ENCODE measurements at places on chromosomes 6 and 20. TPM values are rescaled to one million over a fixed set of nuclear protein-coding genes. Genes with fewer than 3 reads are reported as not detected.

- no peaks in the 10 kb centered on the region for H3K27me3 ChIP-seq
- no peak overlapping the region for H3K27ac ChIP-seq
- no peaks in the 10 kb centered on the region for H3K4me1 ChIP-seq
- no peak for DNase-seq
- H3K36me3 ChIP-seq = no peaks in the 10 kb centered on the region
Observed at GRCh38 chr20:14214046-14214445, 123.4 kb downstream of the FLRT3 start.

DNA sequence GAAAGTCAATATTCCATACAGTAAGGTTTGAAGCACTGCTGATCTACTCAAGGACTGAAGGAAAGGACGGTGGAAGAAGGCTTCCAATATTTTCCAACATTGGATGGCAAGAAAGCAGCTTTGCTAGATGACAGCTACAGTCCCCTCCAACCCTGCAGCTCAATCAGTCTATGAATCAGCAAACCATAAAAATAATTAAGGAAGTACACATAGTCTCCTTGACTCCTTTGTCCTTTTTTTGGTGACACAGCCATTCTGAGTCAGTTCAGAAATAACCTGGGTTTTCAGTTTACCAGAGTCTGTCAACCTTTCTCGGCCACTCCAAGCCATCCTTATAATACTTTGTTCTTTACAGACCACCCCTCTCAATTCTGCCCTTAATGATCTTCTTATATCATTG, 232.5 kb downstream of the IBTK start:
- no peaks in the 10 kb centered on the region for H3K4me1 ChIP-seq
- no peaks in the 10 kb centered on the region for H3K36me3 ChIP-seq
- H3K27me3 ChIP-seq = no peaks in the 10 kb centered on the region
- no peak for DNase-seq
- no peak overlapping the region for H3K4me3 ChIP-seq
- no peak overlapping the region for H3K27ac ChIP-seq

- no peak overlapping the region for H3K27ac ChIP-seq
- H3K4me3 ChIP-seq = no peak overlapping the region
- no peaks in the 10 kb centered on the region for H3K36me3 ChIP-seq
- H3K4me1 ChIP-seq = peaks cover 17% of the 10 kb centered on the region
- H3K27me3 ChIP-seq = peaks cover 11% of the 10 kb centered on the region
Observed at GRCh38 chr6:33160096-33160495, 32.2 kb downstream of the COL11A2 start.

GGTLC1 gene
- total RNA-seq = not detected

BPIFA1 gene
- not detected for total RNA-seq

DNA sequence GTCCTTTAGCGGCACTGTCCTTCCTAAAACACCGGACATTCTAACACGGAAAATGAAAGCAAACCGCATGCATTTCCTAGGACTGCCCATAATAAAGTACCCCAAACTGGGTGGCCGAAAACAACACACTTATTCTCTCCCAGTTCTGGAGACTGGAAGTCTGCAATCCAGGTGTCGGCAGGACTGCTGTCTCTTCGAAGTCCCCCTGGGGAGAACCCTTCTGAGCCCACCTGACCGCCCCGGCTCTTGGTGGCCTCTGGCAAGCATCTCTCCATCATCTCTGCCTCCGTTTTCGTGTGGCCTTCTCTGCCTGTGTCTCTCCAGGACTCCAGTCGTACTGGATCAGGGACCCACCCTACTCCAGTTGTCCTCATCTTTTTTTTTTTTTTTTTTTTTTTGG, 55.4 kb downstream of the SYNJ2 start:
- no peaks in the 10 kb centered on the region for H3K27me3 ChIP-seq
- no peak overlapping the region for H3K4me3 ChIP-seq
- H3K4me1 ChIP-seq = peaks cover 39% of the 10 kb centered on the region
- H3K36me3 ChIP-seq = peaks cover 54% of the 10 kb centered on the region

PROCR gene
- 0.88 TPM for total RNA-seq

MUCL3 gene
- total RNA-seq = not detected

- peaks cover 8% of the 10 kb centered on the region for H3K4me1 ChIP-seq
- no peak for DNase-seq
- no peak overlapping the region for H3K4me3 ChIP-seq
- H3K27me3 ChIP-seq = peaks cover 20% of the 10 kb centered on the region
Observed at GRCh38 chr6:138371720-138372119, 6.0 kb upstream of the SMIM28 start.

GRCh38 chr6:154112181-154112809, 73.3 kb downstream of the OPRM1 start:
- no peaks in the 10 kb centered on the region for H3K4me1 ChIP-seq
- no peak for DNase-seq
- no peak overlapping the region for H3K27ac ChIP-seq

DNA sequence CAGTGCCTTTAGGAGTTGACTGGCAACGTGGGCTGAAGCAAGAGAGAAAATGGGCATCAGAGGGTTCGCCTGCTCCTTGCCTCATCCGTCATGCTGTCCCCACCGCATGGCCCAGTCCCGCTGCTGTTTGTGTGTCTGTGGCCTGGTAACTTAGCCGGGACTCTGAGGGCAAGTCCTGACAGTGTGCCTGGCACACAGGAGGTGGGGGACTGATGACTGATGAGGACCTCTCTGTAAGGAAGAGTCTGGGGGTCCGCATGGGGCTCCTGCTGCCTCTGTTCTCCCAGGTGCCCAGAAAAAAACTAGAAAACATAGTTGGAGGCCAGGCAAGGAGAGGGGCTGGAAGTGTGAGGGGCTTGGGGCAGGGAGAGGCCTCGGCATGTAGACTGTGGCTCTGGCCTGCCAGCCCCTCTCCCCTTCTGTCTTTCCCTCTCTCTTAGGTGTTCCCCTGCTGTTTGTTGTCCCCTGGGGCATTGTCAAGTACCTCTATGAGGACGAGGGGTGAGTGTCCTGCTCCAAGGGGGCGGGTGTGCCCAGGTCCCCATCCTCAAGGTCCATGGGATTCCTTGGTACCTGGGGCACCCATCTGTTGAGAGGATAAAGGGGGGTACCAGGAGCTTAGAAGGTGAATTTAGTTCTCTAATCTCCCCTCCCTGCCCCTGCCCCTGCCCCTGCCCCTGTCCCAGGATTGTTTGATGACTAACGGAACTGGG, 29.5 kb downstream of the GLP1R start:
- H3K4me3 ChIP-seq = no peak overlapping the region
- no peaks in the 10 kb centered on the region for H3K4me1 ChIP-seq
- H3K27ac ChIP-seq = no peak overlapping the region
- peaks cover 6% of the 10 kb centered on the region for H3K27me3 ChIP-seq

CRISP2 gene
- not detected for total RNA-seq

DNA sequence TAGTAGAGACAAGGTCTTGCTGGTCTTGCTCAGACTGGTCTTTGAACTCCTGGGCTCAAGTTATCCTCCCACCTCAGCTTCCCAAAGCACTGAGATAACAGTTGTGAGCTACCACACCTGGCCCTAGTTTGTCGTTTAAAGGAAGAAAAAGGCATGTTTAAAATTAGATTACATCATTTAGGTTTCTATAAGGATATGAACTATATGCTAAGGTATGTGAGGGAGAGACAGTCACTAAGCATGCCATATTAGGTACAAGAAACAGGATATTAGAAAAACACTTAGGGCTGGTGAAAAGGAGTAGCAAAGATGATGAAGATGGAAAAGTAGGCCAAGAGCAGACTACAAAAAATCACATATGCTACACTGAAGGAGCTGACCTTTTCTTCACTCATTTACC, 106.4 kb downstream of the ASCC3 start:
- H3K36me3 ChIP-seq = no peaks in the 10 kb centered on the region
- no peaks in the 10 kb centered on the region for H3K27me3 ChIP-seq
- no peak overlapping the region for H3K4me3 ChIP-seq
- H3K4me1 ChIP-seq = no peaks in the 10 kb centered on the region
- no peak for DNase-seq
- H3K27ac ChIP-seq = no peak overlapping the region

DNA sequence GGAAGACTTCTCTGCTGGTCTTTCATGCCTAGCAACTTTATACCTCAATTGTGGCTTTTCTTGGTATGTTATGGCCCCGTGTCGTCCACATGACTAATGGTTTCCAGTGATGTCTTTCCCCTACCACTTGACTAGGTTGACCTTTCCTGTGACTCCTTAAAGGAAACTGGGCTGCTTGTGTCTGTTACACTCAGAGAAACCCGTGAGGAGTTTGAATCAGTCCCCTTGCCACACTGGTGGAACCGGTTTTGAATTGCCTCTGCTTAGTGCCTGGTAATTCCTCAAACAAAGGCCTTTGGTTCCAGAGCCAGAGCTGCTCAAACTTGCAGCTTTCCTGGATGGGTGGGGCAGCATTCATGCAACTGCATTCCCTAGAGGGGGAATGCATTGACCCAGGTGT, 21.9 kb downstream of the ECT2L start:
- peak; percentile 25 for DNase-seq
- no peak overlapping the region for H3K4me3 ChIP-seq
- H3K36me3 ChIP-seq = no peaks in the 10 kb centered on the region
- H3K4me1 ChIP-seq = peaks cover 37% of the 10 kb centered on the region
- no peak overlapping the region for H3K27ac ChIP-seq

- no peak overlapping the region for H3K27ac ChIP-seq
- no peaks in the 10 kb centered on the region for H3K4me1 ChIP-seq
- no peaks in the 10 kb centered on the region for H3K36me3 ChIP-seq
Observed at GRCh38 chr20:57104651-57105204, 161.7 kb downstream of the BMP7 start.

DNA sequence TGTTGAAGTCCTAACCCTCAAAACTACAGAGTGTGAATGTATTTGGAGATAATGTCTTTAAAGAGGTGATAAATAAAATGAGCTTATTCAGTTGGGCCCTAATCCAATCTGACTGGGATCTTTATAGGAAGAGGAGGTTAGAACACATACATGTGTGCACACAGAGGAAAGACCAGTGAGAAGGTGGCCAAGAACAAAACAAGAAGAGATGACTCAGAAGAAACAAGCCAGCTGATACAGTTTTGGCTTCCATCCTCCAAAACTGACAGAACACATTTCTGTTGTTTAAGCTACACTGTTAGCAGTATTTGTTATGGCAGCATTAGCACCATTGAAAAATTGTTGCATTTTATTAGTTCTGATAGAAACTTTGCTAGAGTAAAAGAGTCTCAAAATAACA, 609.3 kb upstream of the IMPG1 start:
- H3K27me3 ChIP-seq = no peaks in the 10 kb centered on the region
- no peaks in the 10 kb centered on the region for H3K4me1 ChIP-seq
- no peak overlapping the region for H3K27ac ChIP-seq
- no peak overlapping the region for H3K4me3 ChIP-seq
- no peak for DNase-seq

SEL1L2 gene
- not detected for total RNA-seq

DNA sequence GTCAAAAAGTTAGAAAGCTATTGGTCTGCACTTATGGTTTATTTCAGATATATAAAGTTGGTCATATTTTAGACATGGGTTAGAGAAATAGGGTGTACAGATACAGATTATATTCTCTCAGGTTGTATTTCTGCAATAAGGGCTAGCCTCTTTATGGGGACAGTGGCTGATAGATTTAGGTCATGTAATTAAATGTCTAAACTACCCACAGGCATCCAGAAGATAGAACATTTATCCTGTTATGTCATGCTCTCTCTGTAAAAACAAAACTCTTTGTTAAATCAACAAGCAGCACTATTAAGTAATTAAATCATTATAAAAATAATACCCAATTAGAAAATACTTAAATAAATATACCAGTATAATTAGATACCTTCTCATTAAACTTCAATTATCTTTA, 612.6 kb upstream of the CITED2 start:
- H3K27ac ChIP-seq = no peak overlapping the region
- H3K4me1 ChIP-seq = no peaks in the 10 kb centered on the region
- DNase-seq = no peak
- H3K4me3 ChIP-seq = no peak overlapping the region
- H3K36me3 ChIP-seq = no peaks in the 10 kb centered on the region
- H3K27me3 ChIP-seq = no peaks in the 10 kb centered on the region

OLIG3 gene
- total RNA-seq = 0.45 TPM

Measured in activated CD4-positive, alpha-beta memory T cell treated with anti-CD3 and anti-CD28 coated beads, Interleukin-2, amount 10 ng/mL, durations not matched to agents 7 days and 5 days (primary cell).